ENCODE measurements at places on chromosomes 16 and 17.

- no peak for DNase-seq
Observed at GRCh38 chr17:73598212-73598611, 46.0 kb downstream of the SDK2 start.

GRCh38 chr17:36107660-36108059 lies 4.0 kb downstream of the CCL4 start:
- no peak for DNase-seq

DNA sequence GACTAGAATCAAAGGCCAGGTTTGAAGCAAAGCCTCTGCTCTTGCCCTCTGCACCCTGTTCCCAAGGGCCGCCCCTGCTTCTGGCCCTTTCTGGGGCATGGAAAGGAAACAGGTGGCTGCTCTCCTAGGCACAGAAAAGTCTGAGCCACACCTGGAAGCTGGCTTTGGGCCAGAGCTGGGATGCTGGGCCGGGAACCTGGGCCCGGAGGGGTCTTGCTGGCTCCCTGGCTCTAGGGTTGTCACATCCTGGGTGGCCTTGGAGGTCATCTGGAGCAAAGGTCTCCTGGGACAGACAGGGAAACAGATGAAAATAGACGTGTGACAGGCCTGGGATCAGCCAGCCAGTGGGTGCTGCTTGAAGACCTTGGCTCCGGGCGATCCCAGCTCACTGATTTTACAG lies 74.1 kb upstream of the LHX1 start:
- no peak for DNase-seq

DNA sequence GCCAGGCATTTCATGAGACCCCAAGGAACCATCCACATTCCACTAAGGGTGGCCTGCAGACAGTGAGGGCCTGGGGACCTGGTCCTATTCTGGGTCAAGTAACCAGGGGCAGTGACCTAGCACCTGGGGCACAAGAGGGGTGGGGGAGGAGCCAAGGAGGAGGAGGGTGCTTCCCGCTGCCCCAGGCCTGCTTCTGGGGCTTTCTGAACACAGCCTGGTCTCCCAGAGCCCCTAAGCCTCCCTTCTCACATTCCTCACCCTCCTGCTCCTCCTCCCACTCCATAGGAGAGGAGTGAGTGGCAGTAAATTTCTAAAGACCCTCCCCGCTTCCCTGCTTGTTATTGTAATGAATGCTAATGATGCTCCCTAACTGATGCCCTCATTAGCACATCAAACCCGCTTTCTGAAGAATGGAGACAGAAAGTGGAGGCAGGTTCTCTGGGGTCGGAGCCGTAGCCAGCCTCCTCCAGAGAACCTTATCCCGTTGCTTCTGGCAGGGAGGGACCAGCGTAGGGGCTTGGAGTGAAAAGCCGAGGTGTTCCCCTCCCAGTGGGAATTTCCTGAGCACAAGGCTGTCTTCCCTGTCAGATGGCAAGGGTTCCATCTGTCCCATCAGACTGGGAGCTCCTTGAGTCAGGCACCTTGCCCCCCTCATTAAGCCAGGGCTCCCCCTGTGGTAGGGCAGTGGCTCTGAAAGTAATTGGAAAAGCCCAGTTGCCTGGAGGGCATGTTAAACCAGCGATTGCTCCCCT lies 3.7 kb upstream of the SRCIN1 start:
- DNase-seq, result peak; percentile 56

- DNase-seq, result peak; percentile 65
Observed at GRCh38 chr16:75702242-75702641, 981 bp upstream of the DUXB start.

DNA sequence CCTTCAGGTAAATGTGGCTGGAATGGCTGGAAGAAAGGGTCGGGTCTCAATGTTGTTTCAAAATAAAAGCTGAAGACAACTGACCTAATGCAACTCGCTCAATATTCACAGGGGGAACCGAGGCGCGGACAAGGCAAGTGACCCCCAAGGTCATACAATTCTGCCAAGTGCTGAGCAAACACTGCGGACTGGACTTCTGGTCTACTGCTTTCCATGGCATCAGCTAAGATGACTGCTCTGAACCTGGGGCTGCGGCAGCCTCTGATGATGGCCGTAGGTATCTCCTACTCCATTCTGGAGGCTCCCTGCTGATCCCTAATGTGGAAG lies 21.9 kb downstream of the CA4 start:
- no peak for DNase-seq

- DNase-seq, result no peak
Observed at GRCh38 chr17:5619088-5619740, 34.9 kb upstream of the NLRP1 start.

Data from WERI-Rb-1 (cell line).